Activated CD4-positive, alpha-beta T cell treated with anti-CD3 and anti-CD28 coated beads, Interleukin-2, amount 50 U/mL, for 1 hour (primary cell): ENCODE measurements at places on chromosomes 4 and X.
A peak's percentile ranks its signal among the peaks of the same experiment; 100 is the strongest.

GRCh38 chr4:176193938-176194337 is 1.4 kb downstream of the SPATA4 start:
- no peak for DNase-seq

- no peak for DNase-seq
Measured at GRCh38 chrX:5250106-5250505, 978.6 kb downstream of the NLGN4X start.

- DNase-seq: no peak
Measured at GRCh38 chr4:53644607-53645006, 53.3 kb upstream of the LNX1 start.

- peak; percentile 16 for DNase-seq
Measured at GRCh38 chrX:45806410-45807121, 605.9 kb upstream of the DIPK2B start.

GRCh38 chr4:27181693-27182092 is 321.1 kb downstream of the STIM2 start:
- no peak for DNase-seq

GRCh38 chr4:24781999-24782745 is 13.2 kb upstream of the SOD3 start:
- no peak for DNase-seq

GRCh38 chr4:31692399-31692940 is 972.3 kb downstream of the PCDH7 start:
- no peak for DNase-seq
